ENCODE measurements at places on chromosomes 11 and 22.

DNA sequence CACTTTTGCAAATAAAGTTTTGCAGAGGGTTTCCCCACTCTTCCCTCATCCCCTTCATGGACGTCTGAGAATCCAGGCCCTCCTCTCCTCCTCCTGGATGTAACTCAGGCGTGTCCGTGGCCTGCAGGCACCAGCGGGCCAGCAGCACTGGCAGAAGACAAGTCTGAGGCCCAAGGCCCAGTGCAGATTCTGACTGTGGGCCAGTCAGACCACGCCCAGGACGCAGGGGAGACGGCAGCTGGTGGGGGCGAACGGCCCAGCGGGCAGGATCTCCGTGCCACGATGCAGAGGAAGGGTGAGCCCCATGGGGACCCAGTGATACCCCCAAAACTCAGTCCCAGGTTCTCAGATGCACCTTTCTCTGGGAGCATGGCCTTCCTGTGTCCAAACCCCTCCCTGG, 14.4 kb downstream of the TUB start:
- DNase-seq, result no peak

DNA sequence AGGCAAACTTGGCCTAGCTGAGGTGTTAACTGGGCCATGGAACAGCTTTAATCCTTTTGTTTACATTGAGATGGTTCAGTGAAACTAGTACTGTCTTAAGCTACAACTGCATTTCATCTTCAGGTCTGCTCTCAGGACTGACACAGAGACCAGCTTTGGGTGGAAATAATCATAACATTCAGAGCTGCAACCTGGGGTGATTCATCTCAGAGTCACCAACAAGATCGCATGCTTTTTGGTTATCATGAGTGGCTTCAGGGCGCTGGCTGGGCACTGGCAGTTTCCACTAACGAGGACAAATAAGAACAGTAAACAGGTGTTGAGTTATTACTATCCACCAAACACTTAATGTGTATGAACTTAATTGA, 60.9 kb upstream of the PAX6 start:
- no peak for DNase-seq

- DNase-seq, result no peak
These were observed at the start of gene SPTBN2 for GRCh38 chr11:66728693-66729385. Gene SPTBN2 (minus strand): TSS chr11:66729216. CDS start chr11:66721240, 7,976 bp downstream.

DNA sequence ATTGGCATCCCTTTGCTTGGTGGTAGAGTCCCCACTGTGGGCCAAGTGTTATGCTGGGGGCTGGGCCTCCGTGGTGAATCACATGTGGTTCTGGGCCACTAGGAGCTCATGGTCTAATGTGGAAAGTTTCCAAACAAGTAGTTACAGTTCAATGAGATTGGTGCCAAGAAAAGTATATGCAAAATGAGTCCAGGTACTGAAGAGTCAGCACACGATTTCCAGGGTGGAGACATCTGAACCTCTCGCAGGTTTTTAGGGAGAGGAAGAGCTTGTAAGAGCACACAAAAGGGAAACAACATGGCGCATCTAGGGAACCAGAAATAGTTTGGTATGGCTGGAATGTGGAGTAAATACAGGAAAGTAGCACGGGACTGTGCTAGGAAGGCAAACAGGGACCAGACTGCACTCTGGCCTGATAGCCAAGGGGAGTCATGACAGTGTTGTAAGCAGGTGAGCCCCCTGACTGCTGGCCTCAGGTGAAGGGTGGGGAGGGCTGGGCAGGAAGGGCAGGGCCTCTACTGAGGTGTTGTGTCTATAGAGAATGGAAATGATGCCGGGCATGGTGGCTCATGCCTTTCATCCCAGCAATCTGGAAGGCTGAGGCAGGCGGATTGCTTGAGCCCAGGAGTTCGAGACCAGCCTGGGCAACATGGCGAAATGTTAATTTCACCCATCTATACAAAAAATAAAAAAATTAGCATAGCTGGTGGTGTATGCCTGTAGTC, 12.6 kb downstream of the POLR2F start:
- DNase-seq, result no peak

GRCh38 chr11:69881467-69882269, 62.5 kb upstream of the FGF3 start:
- DNase-seq, result no peak
